ENCODE measurements at places on chromosomes 16 and 17. TPM values are rescaled to one million over a fixed set of nuclear protein-coding genes. Genes with fewer than 3 reads are reported as not detected.

NOD2 gene
- total RNA-seq = 0.48 TPM

DNA sequence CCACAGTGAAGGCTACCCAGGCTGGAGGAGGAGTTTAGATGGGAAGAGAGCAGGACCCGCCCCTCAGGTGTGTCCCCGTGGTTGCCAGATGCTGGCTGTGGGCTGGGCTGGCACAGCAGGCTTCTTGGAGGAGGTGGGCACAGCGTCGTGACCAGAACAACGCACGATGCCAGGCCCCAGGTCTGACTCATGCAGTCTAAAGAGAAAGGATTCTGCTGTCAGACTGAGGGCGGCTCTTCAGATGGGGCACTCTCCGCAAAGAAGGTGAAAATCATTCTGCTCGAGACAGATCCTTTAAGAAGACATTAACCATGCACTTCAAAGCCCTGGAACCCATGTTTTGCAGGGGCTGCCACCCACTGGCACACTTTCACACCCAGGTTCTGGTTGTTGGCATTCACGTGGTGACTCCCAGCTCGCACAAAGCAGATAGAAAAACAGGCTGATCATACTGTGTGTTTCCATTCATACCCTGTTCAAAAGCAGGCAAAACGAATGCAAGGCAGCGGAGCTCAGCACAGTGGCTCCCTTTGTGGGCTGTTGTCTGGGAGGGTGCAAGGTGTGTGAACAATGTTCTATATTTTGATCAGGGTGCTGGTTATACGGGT is 19.0 kb downstream of the CACNG4 start:
- no peak for DNase-seq

GRCh38 chr17:49588312-49588711 is 12.6 kb downstream of the NXPH3 start:
- no peak for DNase-seq

GRCh38 chr16:69273009-69273408 is 38.1 kb upstream of the VPS4A start:
- no peak for DNase-seq

GRCh38 chr16:47778106-47778801 is 317.1 kb downstream of the PHKB start:
- no peak for DNase-seq

DNA sequence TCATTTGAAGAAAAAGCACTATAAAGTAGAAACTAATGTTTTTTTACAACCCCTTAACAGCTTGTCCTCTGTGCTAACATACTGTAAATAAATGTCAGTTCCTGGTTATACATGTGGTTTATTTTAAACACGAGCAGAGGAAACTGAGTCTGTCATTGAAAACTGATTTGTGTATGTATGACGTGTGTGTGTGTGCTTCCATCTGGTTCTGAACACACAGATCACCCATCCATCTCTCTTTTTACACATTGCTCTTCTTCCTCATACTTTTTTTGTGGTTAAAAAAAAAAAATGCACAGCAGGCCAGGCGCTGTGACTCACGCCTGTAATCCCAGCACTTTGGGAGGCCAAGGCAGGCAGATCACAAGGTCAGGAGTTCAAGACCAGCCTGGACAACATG is 49.5 kb downstream of the ZNF423 start:
- DNase-seq = no peak

DNA sequence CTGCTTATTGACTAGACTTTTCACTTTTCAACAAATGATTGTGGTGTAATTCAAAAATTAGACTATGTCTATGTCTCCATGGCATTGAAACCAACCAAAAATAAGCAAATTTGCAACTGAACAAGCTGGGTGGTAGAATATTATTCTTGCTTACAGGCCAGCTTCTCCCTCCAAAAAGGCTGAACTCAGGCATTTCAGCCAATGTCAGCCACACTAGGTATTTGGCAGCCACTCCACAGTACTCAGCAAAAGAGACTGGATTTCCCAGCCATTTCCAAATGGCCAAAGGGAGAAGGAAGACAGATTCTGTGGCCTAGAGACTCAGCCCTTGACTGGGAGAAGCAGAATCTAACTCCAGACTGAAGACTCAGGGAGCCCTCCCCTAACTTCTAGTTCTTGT is 121.8 kb upstream of the IRX5 start:
- DNase-seq = no peak

DNA sequence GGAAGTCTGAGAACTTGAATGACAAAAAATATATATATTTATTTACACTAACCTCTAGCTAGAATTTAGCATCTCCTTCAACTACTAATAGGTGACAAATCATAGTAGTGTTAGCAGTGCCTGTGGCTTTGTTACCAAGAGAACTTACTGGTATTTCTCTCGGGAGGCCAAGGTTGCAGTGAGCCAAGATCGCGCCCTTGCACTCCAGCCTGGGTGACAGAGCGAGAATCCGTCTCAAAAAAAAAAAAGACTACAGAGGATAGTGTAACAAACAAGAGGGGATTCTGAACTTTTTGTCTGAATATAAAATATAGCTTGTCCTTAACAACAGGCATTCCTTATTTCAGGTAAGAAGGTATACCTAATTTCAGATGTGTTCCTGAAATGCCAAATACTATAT is 1.3 kb upstream of the SUZ12 start:
- no peak for DNase-seq
